ENCODE measurements at places on chromosomes 12 and 14.
A peak's percentile ranks its signal among the peaks of the same experiment; 100 is the strongest.

DNA sequence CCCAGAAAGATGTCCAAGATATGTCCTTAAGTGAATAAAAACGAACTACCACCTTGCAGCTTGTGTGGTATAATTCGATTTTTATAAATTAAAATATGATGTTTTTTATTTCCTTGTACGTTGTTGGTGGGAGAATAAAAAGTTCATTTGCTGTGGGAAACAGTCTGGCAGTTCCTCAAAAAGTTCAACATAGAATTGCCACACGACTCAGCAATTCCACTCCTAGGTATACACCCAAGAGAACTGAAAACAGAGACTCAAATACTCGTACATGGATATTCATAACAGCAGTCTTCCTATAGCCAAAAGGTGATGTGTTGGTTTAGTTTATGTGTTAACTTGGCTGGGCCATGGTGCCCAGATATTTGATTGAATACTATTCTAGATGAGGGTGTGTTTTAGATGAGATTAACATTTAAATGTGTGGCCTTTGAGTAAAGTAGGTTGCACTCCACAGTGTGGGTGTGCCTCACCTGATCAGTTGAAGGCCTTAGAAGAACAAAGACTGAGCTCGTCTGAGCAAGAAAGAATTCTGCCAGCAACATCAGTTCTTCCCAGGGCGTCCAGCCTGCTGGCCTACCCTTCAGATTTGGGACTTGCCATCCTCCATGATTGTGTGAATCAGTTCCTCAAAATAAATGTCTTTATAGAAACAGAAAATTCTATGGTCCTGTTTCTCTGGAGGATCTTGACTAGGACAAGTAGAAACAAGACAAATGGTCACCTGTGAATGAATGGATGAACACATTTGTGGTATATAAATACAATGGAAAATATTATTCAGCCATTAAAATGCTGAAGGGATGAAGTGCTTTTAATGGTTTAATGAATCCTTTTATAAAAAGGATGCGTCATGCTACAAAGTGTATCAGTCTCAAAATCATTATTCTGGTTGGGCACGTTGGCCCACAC, 5.1 kb upstream of the DENR start:
- no peak for DNase-seq

DNA sequence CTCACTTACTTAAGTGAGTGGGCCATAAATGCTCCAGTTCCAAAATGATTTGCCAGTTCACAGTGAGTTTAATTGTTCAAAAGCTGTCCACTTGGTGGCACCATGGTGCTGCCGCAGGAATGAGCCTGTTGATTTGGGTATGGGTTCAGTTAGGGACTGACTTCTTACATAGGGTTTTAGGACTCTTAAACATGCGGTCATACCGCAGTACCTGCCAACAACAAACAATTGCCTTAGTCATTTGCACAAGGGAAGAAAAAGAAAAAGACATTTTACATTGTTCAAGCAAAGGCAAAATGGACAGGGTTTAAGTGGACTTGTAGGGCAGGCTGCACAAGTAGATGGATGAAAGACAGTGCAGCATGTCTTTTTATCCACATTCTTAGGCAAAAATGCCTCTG, 80.0 kb upstream of the DBX2 start:
- peak; percentile 1 for DNase-seq

- no peak for DNase-seq
Measured at GRCh38 chr14:33475623-33476022, 475.3 kb downstream of the EGLN3 start.

- no peak for DNase-seq
Measured at GRCh38 chr12:132238488-132238854, 90.9 kb downstream of the GALNT9 start.

- no peak for DNase-seq
Measured at GRCh38 chr14:105356927-105357326, 41.4 kb upstream of the TEX22 start.

GRCh38 chr14:105861985-105862465, 335.6 kb downstream of the TMEM121 start:
- no peak for DNase-seq

- DNase-seq: no peak
Measured at GRCh38 chr14:64584190-64584589, 34.4 kb downstream of the PPP1R36 start.

- DNase-seq: no peak
Measured at GRCh38 chr12:2402073-2402579, 349.3 kb downstream of the CACNA1C start.

DNA sequence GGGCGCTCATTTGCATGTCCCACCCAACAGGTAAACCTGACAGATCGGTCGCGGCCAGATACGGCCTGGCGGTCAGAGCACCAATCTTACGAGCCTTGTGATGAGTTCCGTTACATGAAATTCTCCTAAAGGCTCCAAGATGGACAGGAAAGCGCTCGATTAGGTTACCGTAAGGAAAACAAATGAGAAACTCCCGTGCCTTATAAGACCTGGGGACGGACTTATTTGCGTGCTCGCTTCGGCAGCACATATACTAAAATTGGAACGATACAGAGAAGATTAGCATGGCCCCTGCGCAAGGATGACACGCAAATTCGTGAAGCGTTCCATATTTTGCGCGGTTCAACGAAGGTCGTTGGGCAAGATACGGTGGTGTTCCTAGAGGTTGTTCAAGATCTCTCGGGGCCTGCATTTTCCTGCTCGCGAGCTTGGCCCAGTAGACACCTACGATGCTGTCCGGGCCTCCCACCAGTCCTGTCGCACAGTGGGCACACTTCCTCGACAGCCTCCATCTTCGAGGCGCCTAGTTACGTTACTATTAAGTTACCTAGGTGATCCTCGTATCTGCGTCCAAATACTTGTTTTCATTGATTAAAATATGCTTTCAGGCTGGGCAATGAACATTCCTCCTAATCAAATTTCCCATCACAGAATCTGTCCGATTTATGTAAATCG, at the start of gene RNU6-7:
Gene RNU6-7, plus strand, starts transcription at position 230 of the 675 bp plus-strand sequence.
- DNase-seq: no peak

DNA sequence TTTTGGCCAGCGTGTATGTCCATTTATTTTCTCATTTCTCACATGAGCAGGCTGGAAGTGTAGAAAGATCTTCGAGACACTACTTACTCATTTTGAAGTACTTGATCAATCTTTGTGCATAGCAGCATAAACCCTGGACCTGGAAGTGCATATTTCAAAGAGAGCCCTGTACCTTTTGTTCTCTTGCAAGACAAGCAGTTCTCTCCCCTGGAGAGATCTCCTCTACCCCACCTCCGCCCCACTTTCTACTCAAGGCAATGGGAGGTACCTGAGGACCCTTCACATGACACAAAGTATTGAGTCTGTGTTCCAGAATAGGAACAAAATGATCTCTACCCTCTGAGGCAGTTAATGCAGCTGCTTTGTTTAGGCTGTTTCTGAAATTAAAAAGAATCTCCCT, 27.4 kb upstream of the RASSF3 start:
- no peak for DNase-seq

DNA sequence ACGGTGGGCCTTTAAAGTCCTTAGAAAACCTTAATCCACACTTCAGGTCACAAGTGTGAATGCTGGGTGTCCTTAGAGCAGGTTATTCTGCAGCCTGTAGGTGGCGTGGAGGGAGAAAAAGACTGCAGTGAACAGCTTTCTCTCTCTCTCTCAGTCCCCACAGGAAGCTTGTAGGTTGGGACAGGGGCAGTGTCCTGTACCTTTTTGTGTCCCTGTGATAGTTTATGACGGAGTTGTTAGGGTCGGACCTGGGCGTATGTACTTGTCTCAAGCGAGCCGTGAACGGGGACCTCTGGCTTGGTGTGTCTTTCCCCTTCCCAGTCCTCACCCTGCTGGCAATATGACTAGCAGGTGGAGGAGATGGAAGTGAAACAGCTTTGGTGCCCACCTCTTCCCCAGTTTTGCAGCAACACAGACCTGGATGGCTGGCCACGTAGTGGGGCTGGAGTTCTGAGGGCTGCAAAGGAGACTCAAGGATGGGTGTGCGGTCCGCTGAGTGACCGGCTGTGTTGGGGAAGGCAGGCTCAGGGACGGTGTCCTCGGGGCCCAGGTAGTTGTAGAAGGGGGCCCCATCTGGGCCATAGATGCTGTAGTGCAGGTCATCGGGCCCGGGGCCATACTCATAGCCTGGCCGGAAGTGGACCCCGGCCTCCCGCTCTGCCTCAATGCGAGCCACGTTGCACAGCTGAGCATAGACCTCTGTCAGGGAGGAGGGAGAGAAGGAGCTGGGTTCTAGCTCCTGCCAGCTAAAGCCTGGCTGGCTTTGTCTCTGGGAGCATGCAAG, 8.9 kb downstream of the ISCA2 start:
- DNase-seq: no peak

DNA sequence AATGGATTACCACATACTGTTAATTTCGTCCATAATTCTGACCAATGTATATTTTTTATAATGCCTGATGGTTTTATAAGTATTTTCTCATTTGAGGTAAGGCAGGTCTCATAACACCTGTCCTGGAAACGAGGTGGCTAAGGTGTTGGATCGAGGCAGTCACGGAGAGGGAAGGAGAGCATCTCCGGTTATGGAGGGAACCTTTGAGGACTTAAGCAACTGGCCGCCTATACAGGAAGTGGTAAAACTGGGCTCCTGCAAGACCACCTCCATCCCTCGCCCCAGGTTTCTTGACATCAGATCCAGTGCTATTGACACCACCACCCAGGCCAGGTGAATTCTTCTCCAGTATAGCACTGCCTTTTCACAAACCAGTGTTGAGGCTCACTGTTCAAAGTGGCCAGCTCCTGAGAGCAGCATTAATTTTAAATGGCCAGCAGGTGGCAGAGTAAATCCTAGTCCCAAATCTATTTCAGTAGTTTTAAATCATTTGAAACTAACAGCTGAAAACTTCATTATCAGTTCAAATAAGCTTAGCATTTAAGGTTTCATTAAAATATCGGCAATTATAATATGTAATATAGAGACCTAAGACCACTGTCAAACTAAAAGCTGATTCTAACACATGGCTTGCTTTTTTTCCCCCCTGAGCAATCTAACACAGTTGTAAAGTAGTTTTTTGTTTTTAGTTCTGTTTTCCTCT, 100.8 kb downstream of the PPM1A start:
- DNase-seq: no peak

DNA sequence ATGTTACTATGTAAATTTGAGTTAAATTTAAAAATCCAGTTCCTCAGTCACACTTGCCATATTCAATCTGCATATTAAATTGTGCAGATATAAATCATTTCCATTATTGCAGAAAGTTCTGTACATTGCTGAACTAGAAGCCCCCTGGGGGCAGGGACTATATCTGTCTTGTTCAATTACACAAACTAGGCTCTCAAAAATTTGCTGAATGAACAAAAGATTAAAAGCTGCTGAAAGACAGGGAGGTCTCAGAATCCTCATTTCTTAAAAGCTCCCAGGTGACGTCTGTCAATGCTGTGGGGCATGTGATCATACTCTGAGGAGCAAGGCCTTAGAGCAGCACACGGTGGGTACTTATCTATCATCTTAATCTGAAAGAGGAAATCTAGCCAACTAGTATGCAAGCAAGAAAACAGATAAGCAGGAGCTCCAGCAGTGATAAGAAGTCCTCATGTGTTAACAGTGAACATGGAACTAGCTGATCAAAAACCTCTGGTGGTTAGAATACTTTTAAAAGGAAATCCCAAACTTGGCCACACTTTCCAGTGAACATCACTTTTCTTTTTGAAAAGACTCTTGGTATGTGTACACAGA, 60.5 kb downstream of the APPL2 start:
- no peak for DNase-seq

- no peak for DNase-seq
Measured at GRCh38 chr12:114903083-114903691, 219.2 kb upstream of the TBX3 start.

DNA sequence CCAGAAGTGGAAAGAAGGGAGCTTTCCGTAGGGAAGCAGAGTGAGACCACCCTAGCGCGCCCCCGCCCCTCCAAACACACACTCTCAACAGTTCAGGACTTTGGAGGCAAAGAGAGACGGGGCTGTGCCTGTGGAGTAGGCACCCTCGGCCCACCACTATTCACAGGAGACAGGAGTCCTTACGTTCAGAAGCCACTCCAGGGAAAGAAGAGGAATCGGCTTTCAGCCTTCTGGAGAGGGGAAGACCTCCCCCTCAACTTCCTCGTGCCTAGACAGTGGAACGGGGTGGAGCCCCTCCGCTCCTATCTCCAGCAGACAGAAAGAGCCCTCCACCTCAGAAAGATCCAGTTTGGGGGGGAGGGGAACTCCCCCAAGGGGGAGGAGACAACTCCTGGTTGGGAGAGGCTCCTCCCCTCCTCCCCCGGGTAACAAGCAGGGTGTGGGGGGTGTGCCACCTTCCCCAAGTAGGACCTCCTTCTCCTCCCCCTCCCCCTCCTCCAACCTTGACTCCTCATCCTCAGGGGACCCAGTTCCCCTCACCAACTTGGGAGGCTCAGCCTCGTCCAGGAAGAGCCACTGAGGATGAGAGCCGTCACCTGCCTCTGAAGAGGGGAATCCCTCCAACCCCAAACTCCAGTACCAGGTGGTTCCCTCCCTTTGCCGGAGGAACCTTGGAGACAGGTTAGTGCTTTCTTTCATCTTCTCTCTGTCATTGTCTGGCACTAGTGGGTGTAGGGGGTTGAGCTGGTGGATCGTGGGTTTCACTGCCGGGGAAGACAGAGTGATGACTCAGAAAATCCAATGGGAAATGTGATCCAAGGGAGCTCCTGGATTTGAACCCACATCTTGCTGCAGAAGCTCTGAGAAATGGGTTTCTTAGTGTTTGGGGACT, 883 bp downstream of the FOXJ2 start:
- no peak for DNase-seq

- no peak for DNase-seq
Measured at GRCh38 chr14:96735526-96735925, 61.7 kb upstream of the VRK1 start.

- DNase-seq: no peak
Measured at GRCh38 chr12:24599736-24600135, 349.2 kb downstream of the BCAT1 start.

DNA sequence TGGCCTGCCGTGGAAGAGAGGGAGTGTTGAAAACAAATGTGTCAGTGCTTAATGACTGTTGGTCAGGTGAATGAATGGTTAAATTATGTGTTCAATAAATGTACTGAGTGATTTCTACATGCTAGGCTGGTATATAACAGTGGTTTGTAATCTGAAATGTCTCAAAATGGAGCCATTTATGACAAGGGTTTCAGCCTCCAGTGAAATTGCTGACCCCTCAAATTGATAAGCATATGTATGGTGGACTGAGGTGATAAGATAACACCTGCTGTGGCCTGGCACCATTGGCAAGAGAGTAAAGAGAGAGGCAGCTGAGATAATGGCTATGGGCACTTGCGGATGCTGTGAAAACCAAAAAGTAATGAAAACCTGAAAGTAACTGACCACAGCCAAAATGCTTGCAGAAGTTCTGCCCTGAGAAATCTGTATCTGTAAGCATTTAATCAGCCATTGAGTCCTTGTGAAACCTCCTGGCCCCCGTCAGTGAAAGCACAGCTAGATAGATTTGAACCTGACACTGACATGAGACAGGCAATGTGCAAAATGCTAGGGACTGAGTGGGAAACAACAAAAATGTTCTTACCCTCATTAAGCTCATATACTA, 1.4 kb upstream of the BCAT1 start:
- no peak for DNase-seq

- no peak for DNase-seq
Measured at GRCh38 chr12:1185460-1186182, 194.6 kb downstream of the ERC1 start.

- peak; percentile 29 for DNase-seq
Measured at GRCh38 chr12:45655186-45655585, 74.3 kb upstream of the ARID2 start.

- no peak for DNase-seq
Measured at GRCh38 chr14:99120526-99121318, 151.3 kb downstream of the BCL11B start.

GRCh38 chr12:124939421-124940142, 25.1 kb upstream of the UBC start:
- peak; percentile 73 for DNase-seq
